ENCODE measurements at places on chromosomes 7 and 10.

- DNase-seq: no peak
Observed at GRCh38 chr7:17090751-17091150, 207.7 kb upstream of the AHR start.

DNA sequence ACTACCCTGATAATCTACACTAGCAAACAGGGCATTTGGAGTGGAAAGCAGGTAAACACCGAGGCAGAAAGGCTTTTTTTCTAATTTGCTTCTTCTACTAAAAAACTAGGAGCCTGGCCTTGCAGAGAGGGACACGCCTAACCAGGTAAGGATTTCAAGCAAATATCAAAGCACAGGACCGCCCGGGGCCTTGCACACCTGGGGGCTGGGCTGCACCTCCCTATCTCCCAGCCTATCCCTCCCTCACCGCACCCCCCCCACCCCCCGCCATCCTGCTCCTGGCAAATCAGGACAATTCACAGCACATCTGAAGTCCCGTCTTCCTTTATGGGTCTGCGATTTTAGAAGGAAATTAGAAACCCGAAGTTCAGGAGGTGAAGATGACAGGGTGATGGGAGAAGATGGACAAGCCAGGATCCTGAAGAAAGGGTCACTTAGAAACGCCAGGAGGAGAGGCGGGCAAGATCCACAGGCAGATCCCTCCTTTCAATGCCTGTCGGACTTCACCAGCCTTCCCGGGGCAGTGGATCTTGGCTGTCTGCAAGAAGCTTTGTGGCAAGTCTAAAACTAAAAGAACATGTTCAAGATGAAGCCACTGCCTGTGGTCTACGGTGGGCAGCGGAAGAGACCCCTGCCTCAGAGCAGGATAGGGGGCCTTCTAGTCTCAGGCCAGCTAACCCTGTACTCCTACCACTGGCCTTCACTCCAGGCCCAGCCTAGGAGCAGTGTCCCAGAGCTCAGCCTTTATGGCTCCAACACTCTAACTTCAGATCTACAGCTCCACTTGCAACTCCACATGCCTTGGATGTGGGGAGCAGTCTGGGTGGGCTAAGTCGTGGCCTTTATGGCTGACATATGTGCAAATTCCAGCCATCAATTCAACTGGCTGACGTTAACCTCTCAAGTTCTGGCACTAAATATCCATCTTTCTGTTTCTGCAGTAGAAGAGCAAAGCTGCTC, 43.9 kb downstream of the TNS3 start:
- DNase-seq: no peak

- DNase-seq: no peak
Observed at GRCh38 chr10:95181726-95182125, 12.3 kb upstream of the ACSM6 start.

DNA sequence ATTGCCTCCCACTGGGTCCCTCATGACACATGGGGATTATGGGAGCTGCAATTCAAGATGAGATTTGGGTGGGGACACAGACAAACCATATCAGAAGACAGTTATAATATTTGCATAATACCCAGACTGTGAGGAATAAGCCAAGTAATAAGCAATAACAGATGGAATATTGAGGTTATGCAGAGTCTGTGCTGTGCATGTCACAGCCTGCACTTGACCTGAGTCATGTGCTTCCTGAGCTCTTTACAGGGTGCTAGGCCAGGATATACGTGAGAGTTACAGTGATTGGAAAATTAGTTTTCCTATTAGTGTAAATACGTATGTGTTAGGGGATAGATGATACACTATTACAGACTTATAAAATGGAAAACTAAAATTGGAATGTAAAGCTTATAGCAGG, 288.7 kb downstream of the SDK1 start:
- DNase-seq: no peak

GRCh38 chr7:94431619-94432280, 37.1 kb downstream of the COL1A2 start:
- DNase-seq: no peak

DNA sequence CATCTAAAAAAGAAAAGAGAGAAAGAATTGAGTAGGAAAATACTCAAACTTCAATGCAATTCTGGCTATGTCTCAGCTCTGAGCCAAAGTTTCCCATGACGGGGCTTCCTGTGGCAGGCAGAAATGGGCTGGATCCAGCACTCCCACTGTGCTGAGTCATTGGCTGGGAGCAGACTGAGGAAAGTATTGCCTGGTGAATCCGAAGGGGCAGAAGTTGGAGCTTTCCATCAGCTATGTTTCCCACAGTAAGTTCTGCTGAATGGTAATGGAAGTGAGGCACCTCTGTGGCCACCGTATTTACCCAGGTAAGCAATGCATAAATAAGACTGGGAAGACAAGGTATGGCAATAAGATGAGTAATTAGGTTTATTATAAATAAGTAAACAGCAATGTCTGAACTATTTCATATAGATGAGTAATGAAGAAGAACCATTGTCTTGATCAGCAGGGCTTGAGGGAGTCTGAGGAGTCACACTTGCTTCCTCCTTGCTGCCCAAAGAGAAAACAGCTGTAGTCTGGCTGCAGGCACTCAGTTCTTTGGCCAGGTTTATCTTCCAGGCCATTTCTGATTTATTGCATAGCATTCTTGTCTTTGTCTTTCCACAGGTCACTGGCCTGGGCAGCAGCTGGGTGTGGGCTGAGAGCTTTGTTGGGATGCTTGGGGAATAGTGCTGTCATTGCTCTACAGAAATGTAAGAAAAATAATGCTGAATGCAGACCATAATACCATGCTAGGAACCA, 255.3 kb downstream of the DNAJB9 start:
- no peak for DNase-seq

DNA sequence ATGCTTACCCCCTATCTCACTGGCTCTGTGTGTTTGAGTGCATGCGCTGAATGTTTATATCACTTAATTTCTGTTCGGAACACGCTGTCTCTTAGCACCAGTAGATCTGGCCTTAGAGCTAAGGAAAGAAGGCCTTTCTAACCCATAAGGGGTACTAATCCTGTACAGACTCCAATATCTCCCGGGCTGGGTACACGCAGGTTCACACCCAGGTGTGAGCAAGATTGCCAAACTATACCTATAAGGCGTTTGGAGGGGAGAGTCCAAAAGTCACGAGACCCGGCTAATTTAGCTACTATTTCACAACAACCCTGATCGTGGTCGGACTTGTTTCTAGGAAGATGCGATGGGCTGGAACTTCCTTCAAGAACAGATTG, 727 bp upstream of the PDSS1 start:
- no peak for DNase-seq

DNA sequence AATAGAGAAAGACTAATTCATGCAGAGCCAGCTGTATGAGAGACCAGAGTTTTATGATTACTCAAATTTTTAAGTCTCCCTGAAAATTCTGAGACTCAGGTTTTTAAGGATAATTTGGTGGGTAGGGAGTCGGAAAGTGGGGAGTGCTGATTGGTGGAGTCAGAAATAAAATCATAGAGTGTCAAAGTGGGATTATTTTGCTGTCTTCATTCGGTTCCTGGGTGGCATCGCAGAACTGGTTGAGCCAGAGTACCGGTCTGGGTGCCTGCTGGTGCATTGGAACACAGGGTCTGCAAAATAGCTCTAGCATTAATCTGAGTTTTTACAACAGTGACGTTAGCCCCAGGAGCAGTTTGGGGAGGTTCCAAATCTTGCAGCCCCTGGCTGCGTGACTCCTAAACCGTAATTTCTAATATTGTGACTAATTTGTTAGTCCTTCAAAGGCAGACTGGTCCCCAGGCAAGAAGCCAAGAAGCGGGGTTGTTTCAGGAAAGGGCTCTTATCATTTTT, 32.4 kb downstream of the GPRIN2 start:
- no peak for DNase-seq

DNA sequence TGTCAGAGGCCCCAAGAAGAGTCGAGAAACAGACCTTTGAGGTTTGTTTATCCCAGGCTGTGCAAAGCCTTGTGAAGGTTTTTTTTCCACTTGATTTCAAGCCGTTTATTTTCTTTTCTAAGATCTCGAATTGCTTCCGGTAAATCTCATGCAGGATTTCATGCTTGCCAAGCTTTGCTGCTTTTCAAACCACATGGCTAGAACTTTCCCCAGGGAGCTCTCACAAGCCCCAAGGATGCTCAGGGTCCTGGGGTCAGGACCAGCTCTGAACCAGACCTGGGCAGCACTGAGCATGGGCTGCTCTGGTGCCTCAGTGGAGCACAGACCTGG, 48.0 kb upstream of the AQP1 start:
- DNase-seq: no peak

GRCh38 chr10:97927622-97928021, 78.0 kb downstream of the GOLGA7B start:
- DNase-seq: no peak

GRCh38 chr10:32171204-32171603, 115.0 kb upstream of the KIF5B start:
- DNase-seq: no peak

DNA sequence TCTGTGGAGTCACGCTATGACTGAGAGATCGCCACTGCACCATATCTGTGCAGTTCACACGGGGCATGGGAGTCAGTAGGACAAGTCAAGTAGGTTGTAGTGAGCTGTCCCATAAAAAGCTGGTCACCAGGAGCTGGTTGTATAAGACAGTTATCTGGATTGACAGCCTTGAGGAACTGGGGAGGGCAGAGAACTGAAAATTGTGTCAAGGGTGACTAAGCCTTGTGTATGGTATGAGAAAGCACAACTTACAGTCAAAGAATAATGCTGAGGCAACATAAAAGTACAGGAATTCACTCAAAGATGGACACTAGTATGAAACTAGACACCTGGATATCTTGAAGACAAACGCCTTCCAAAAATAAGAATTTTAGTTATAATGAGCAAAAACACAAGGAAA, 564.9 kb downstream of the POM121L12 start:
- DNase-seq: no peak

DNA sequence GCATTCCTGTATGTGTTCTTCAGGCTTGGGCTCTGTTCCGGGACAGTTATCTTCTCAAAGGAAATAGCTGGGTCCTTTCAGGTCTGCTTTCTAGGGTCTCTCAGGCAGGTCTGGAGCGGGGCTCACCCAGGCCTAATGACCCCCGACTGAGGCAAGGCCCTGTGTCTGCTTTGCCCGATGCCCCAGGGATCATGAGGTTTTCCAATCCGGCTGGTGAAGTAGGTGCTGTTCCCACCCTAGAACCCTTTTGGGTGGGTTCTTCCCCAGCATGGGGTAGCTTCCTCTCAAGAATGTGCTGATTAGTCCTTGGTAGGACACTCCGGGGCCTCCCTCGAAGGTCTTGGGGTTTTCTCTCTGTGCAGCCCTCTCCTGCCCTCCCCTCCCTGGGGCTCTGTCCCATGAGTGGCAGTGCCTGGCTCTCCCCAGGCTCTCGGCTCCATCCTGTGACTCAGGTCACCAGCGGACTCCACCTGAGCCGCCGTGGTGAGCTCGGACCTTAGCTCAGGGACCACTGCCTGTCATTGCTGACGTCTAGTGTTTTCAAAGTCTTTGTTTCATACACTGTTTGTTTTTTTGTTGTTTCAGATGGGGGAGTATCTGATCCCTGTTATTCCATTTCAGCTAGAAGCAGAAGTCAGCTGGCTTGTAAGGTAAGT, 71.0 kb upstream of the NKX6-2 start:
- no peak for DNase-seq

DNA sequence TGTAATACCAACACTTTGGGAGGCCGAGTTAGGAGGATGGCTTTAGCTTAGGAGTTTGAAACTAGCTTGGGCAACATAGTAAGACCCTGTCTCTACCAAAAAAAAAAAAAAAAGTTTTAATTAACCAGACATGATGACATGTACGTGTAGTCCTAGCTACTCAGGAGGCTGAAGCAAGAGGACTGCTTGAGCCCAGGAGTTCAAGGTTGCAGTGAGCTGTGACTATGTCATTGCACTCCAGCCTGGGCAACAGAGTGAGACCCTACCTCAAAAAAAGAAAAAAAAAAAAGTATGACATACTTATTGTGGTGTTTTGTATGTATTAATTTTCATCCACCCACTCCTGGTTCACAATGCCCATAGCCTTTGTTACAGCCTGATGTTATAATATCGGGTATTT, 69.7 kb downstream of the GSAP start:
- DNase-seq: no peak

DNA sequence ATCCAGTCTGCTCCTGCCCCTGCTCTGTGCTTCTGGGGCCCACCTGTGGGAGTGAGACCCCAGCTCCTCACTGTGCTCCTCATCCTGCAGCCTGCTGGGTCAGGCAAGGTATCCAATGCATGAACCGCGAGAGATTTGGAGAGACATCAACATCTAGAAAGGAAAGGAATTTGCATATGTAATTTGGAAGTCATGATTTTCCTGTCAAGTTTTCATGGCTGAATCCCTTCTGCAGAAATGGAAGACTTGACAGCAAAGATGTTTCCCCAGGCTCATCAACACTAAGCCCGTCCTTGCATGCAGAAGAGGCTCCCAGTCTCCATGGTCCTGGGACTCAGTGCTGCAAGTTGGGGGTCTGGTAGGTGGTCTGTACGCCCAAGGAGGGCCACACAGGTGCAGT, 176.9 kb upstream of the GRB10 start:
- DNase-seq: no peak

DNA sequence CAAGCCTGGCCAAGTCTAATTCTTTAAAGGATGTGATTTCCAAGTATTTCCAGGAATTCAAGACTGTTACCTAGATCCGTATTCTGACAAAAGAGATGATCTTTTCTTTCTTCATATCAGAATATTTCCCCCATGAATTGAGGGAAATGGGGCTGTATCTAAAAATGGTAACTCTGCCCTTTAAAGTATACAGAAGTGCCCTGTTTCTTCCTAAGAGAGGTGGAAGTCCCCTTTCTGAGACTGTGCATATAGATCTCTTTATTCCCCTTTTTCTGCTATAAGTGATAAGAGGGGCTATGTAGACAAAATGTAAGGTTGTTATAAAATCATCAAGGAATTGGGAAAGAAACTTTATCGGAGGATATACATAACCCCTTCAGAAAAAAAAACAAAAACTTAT, 287.1 kb upstream of the KAT6B start:
- no peak for DNase-seq

DNA sequence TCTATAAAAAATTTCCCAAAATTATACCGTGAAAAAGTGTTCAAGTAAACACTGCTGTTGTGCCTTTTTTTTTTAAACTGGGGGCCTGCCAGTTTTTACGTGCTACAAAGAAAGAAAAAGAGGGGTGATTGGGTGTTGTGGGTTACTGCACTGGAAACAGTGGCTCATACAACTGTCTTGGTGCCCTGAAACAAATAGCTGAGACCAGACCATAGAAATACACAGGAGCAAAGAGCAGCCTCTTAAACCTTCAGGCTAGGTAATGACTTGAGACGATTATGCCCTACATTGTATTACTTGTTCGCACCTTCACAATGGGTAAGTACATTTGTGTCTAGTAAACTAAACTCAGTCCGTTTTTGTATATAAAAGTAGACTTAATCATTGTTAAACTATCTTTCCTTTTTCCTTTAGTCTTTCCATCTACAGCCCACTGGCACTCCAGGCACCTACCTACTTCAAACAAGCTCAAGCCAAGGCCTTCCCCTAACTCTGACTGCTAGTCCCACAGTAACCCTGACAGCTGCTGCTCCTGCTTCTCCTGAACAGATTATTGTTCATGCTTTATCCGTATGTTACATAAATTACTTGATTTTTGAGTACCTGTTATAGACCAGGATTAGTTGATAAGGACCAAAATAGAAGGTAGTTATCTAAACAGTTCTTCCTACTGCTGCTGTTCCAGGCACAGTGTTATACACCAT, 26.6 kb downstream of the TMEM243 start:
- no peak for DNase-seq

Data from iPS DF 19.7 (cell line).